ENCODE measurements at places on chromosomes 11 and 22. TPM values are rescaled to one million over a fixed set of nuclear protein-coding genes. Genes with fewer than 3 reads are reported as not detected.

APOL1 gene
- polyA plus RNA-seq, result 7.0 TPM

DAGLA gene
- polyA plus RNA-seq, result 8.2 TPM

KRTAP5-8 gene
- polyA plus RNA-seq, result not detected

DCDC1 gene
- polyA plus RNA-seq, result 0.08 TPM

KIAA1671 gene
- polyA plus RNA-seq, result 43.3 TPM

FZD4 gene
- 32.1 TPM for polyA plus RNA-seq

CNTF gene
- polyA plus RNA-seq, result 0.61 TPM

CD82 gene
- polyA plus RNA-seq, result 88.4 TPM

PUS3 gene
- polyA plus RNA-seq, result 8.9 TPM

PANX2 gene
- polyA plus RNA-seq, result 0.14 TPM

BACE1 gene
- polyA plus RNA-seq, result 34.0 TPM

NOX4 gene
- 2.9 TPM for polyA plus RNA-seq

PATE2 gene
- polyA plus RNA-seq, result not detected

IL17REL gene
- polyA plus RNA-seq, result not detected

MPZL2 gene
- 0.90 TPM for polyA plus RNA-seq

HBD gene
- not detected for polyA plus RNA-seq

KCNK7 gene
- polyA plus RNA-seq, result 1.8 TPM

TIMP3 gene
- polyA plus RNA-seq, result 127 TPM

OR10G4 gene
- polyA plus RNA-seq, result not detected

UPK3A gene
- polyA plus RNA-seq, result not detected

ACR gene
- 0.45 TPM for polyA plus RNA-seq

MMP8 gene
- 0.10 TPM for polyA plus RNA-seq

PAX6 gene
- polyA plus RNA-seq, result not detected

POU2AF2 gene
- not detected for polyA plus RNA-seq

LMO1 gene
- polyA plus RNA-seq, result 1.9 TPM

OSM gene
- polyA plus RNA-seq, result 0.17 TPM

AHNAK gene
- 359 TPM for polyA plus RNA-seq

KRTAP5-9 gene
- not detected for polyA plus RNA-seq

EHF gene
- 0.22 TPM for polyA plus RNA-seq

ACRV1 gene
- 0.18 TPM for polyA plus RNA-seq

PANX3 gene
- polyA plus RNA-seq, result not detected

DEFB131B gene
- polyA plus RNA-seq, result not detected
